ENCODE measurements at places on chromosomes 4 and X.

DNA sequence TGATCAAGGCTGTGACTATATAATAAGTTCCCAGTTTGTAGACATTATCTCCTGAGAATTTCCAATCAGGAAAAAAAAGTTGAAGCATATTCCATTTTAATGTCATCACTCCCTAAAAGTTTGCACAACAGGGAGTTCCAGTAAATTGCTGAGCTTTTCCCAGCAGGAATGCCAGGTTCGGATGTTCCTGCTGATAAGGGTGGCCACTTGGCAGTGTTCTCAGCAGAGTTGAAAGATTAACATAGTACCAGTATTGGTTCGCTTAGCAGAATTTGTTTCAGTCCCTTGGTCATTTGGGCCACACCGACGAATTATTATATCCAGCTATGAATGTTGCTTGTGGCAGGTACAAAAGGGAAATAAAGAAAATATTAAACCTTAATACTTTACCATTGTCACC lies 5.2 kb upstream of the CXCL2 start:
- no peak for DNase-seq

GRCh38 chrX:120305531-120306141 lies 5.6 kb downstream of the TMEM255A start:
- no peak for DNase-seq

DNA sequence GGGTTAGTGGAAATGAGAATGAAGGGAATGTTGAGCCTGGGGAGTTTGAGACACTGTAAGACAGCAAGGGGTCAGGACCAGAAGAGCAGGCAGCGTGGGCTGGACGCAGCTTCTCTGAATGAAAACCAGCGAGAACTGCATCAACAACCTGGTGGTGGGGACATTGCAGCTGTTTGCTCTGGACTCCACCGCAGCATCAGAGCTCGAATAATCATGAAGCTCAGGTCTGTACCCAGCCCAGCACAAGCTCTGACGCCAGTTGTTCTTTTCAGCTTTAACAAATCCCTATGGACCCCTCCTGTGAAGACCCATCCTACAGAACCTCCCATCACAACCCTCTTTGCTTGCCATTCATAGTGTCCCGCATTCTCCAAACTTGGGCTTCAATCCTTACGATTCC lies 106.8 kb upstream of the PNPLA4 start:
- DNase-seq: no peak

DNA sequence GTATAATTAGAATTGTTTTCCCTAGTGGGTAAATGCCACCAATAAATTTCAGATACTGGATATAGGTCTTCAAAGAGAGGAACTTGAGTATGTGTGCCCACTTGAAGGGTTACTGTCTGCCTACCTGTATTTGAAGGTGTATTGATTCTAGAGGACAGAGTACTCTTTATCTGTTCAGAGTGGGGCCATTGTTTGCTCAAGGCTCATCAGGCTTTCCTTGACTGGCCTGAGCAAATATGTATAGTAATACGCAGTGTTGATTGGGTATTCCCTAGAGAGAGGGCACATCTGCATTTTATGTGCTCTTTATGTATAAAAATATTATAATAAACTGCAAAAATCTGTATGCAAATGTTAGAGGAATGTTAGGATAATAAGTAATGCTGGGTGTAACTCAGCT lies 23.7 kb downstream of the RP2 start:
- no peak for DNase-seq

DNA sequence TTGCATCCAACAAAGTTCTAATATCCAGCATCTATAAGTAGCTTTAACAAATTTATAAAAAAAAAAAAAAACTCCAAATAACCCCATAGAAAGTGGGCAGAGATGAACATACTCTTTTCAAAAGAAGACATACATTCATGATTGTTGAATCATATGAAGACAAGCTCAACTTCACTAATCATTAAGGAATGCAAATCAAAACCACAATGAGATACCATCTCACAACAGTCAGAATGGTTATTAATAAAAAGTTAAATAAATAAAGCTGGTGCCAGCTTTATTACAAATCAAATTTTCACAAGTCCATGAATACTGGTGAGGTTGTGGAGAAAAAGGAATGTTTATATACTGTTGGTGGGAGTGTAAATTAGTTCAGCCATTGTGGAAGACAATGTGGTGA lies 592.0 kb downstream of the IQCM start:
- no peak for DNase-seq

DNA sequence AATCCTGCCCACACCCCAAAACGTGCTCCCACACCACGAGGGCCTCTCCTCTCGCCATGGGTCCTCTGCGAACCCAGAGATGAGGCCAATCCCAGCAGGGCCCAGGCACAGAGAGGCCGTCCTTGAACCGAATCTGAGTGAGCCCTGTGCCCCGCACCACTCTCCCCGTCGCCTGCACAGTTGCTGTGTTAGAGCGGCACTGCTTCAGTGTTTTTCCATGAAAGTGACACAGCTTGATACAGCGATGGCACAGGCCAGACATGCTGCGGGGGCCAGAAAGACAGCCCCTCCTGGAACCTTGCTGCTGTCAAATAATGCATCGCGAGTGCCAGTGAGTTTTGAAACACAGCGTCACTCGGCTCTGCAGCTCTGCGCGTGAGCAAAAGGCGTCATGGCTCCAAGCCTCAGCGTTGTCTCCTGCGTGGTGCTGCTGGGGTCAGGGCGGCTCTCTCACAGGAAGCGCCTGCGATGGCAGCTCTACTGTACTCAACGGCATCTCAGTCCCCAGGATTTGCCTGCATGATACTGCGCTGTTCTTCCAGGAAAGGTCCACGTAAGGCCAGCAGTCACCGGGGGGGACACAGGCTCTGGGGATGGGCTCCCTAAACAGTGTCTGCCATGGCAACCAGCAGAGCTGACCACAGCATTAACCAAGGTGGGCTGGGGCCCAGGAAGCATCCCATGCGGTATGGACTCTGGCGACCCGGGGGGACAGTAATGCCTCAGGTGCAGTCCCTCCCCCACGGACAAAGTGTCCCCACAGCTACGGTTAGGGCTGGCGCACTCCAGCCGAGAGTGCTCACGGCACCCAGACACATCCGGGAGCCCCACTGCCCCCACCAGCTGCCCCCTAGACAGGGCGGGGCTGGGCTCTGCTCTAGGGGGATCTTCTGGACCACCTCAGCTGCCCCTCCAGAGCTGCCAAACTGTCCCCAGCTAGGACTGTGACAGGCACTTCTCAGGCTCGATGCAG lies 63.1 kb downstream of the ACOX3 start:
- no peak for DNase-seq
